ENCODE measurements at places on chromosomes 4 and X.
A peak's percentile ranks its signal among the peaks of the same experiment; 100 is the strongest.

- no peak for DNase-seq
Measured at GRCh38 chr4:52069571-52069970, 18.5 kb downstream of the SPATA18 start.

DNA sequence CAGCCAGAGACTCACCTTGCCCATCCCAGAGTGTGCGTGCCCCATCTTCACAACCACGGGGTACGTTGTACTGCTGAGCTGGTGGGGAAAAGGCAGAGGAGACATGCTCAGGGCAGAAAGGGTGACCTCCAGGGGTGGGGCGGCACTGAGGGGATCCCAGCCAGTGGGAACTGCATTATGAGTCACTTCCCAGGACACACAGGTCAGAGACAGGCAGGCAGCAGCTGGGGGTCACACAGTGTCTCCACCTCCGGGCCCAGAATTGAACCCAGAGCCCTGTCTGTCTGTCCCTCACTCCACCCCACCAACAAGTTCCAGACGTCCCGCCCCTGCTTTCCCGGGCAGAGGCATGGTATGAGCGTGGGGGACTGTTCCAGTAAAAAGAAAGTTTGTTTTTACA lies 4.8 kb upstream of the TIMP1 start:
- DNase-seq = no peak

DNA sequence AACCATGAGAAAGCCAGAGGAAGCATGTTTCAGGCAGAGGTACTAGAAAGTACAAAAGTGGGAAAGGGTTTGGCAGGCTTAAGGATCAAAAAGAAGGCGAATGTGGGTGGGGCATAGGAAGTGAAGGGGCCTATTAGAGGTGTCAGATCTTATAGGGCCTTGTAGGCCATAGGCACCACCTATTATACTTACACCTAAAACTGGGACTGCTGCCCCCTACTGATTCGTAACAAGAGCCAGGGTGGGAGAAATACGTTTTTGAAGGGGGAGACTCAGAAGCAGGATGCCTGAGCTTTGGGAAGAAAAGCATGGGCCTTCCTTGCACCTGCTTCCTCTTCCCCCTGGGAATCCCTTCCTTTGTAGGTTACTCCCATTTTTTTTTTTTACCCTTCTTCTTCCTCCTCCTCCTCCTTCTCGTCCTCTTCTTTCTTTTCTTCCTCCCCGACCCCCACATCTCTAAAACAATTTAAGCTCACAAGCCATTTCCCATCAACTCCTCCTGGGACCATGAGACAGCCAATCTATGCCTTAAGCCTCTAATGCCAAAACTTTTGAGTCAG lies 40.7 kb upstream of the GPC3 start:
- no peak for DNase-seq

DNA sequence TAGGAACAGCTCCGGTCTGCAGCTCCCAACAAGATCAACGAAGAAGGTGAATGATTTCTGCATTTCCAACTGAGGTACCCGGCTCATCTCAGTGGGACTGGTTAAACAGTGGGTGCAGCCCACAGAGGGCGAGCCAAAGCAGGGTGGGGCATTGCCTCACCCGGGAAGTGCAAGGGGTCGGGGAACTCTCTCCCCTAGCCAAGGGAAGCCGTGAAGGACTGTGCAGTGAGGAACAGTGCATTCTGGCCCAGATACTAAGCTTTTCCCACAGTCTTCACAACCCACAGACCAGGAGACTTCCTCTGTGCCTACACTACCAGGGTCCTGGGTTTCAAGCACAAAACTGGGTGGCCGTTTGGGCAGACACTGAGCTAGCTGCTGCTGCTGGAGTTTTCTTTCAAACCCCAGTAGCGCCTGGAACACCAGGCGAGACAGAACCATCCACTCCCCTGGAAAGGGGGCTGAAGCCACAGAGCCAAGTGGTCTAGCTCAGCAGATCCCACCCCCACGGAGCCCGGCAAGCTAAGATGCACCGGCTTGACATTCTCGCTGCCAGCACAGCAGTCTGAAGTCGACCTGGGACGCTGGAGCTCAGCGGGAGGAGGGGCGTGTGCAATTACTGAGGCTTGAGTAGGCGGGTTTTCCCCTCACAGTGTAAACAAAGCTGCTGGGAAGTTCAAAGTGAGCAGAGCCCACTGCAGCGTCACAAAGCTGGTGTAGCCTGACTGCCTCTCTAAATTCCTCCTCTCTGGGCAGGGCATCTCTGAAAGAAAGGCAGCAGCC lies 84.6 kb downstream of the THOC2 start:
- peak; percentile 68 for DNase-seq

DNA sequence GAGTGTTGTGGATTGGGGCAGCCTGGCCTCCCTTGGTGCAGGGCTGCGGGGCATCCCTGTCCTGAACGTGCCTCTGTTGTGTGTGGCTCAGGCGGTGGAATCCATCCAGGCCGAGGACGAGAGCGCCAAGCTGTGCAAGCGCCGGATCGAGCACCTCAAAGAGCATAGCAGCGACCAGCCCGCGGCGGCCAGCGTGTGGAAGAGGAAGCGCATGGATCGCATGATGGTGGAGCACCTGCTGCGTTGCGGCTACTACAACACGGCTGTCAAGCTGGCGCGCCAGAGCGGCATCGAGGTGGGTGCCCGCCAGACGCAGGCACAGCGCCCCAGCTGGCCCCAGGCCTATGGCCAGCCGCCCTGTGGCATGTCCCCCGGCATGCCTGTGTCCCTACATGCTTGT lies 25.6 kb downstream of the MAEA start:
- DNase-seq = no peak

DNA sequence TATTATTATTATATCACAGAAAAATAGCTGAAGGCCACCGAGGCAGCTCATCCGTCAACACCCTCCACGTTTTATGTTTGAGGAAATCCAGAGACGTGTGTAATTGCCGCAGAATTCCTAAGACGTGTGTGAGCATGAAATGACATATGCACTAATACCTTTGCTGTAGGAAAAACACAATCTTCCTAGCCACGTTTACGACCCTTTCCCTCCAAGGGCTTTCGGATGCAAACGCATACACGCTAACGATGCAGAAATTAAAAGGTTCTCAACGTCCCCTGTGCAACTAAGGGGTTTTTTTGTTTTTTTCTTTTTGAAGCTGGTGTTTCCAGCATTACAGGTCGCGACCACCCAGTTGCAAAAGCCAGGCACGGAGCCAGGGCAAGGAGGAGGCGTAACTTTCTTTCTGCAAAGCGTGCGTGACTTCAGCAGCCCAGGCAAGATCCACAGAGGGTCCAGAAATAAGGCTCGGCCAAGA lies 33.8 kb downstream of the CRLF2 start:
- DNase-seq = peak; percentile 14

DNA sequence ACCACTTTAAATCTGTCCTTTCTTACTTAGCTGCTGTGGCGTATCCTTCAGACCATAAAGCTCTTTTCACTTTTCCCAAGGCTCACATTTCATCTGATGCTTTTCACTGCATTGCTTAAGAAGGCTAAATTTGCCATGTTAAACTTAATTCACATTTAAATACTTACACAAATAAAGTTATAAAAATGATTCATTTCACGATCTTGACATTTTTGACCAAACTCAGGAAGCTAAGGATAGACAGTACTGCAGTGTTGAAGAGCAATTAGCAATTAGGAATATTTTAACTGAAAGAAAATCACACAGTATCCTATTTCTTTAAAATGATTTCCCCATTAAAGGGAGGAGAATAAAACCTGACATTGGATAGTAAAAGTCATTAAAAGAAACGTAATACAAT lies 1038.6 kb downstream of the STPG2 start:
- no peak for DNase-seq

GRCh38 chr4:40540800-40541199 lies 88.9 kb downstream of the RBM47 start:
- no peak for DNase-seq

GRCh38 chr4:184762100-184762499 lies 28.2 kb upstream of the CENPU start:
- DNase-seq = no peak

DNA sequence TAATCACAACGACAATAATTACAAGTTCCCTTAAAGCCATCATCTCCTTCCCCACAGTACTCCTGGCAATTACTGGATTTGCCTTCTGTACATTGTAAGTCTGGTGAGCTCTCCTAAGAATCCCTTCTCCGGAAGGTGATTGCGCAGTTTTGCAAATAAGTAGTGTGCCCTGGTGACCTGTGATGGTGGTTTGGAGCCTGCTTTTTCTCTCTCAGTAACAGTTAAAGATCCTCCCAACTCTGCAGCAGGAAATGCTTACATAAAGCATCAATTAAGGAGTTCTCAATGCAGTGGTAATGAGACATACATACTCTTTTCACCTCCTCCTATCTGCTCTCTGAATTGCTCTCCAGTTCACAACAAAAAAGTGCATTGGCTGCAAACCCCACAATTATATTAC lies 159.7 kb downstream of the SH2D1A start:
- DNase-seq = no peak

- DNase-seq = no peak
Measured at GRCh38 chrX:25219480-25219879, 203.7 kb upstream of the ARX start.

GRCh38 chrX:120365320-120365719 lies 3.4 kb downstream of the ATP1B4 start:
- peak; percentile 40 for DNase-seq

DNA sequence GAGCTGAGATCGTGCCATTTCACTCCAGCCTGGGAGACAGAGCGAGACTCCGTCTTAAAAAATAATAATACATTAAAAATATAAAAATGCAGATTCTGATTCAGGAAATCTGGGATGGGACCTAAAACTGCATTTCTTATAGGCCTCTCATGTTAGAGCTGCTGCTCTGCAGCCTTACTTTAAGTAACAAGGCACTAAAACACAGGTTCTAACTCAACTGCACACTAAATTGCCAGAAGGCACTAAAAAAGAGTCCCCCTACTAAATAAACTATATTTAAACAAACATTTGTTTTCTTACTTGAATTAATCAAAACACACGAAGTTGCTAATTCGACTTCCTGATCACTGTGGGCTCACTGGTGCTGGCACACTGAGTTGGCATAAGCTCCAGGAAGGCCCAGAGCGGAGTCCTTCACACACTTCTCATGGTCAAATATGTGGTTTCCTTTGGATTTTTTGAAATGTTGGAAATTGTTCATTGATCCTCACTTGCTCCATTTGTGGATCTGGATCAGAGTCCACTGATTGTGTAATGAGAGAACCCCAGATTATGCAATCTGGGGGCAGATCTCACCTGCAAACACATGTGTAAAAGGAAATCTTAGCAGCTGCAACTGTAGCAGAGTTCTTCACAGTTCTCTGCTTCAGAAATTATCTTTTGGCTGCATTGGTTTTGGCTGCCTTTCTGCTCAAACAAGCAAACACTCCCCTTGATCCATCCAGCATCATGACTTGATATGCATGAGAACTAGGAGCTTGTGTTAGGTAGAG lies 59.3 kb downstream of the AFF1 start:
- DNase-seq = no peak

GRCh38 chrX:101347859-101348451 lies 587 bp downstream of the TIMM8A start:
- DNase-seq = no peak

- no peak for DNase-seq
Measured at GRCh38 chr4:74618659-74619058, 173.7 kb downstream of the AREG start.

DNA sequence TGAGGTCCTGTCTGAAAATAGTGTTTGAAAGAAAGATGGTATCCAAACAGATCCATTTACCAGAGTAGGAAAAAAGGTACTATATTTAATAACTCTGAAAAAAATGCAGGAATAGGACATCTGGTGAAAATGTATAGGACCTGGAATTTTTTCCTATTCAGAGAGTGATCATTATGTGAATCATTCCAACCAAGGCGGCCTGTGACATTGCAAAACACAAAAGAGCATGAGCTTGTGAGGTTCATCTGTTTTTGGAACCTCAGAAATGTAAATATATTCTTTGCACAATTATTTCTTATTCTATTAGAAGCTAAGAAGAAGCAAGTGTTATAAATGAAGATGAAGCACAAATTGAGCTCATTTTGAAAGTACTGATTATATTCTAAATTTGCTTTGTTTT lies 2.0 kb downstream of the C4orf51 start:
- no peak for DNase-seq

- DNase-seq = peak; percentile 54
Measured at GRCh38 chr4:41613386-41613785, 75.4 kb downstream of the LIMCH1 start.

- DNase-seq = no peak
Measured at GRCh38 chr4:8163026-8163425, 4.4 kb upstream of the ABLIM2 start.
